ENCODE measurements at places on chromosomes 5 and 9.

GRCh38 chr9:136110082-136111061 lies 8.3 kb downstream of the TMEM250 start:
- no peak for DNase-seq

DNA sequence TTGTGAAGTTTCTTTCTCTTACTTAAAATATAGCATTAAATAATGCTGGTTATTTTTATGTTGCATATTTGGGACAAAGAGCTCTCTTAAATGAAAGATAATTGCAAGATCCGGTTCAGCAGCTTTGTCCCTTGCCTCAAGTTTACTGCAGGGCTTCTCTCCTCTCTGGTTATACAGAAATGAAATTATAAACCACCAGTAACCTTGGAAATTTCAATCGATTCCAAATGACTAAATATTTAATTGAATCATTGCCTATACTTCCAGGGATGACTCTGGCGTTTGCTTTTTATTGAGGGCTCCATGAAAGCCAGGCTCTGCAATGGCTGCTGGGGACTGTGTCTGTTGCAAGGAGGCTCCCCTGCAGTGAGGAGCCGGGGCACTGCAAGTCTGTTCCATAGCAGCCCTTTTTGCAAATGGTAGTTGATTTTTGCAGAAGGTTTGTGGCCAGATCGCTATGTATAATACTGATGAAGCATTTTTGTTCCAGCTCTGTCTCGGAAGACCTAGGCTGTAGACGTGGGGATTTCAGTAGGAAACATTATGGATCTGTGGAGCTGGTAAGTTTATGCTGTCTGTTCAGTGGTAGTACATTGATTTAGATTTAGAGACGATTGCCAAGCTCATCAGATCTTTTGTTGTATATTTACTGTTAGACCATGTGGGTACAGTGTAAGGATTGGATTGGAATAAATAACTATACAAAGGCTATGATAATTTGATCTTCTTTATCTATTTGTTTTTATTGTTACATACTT lies at the start of gene GARNL3:
Gene GARNL3, plus strand, starts transcription at position 313 of the 758 bp plus-strand sequence. Its CDS starts 104 bp downstream, at position 417.
- DNase-seq, result no peak

DNA sequence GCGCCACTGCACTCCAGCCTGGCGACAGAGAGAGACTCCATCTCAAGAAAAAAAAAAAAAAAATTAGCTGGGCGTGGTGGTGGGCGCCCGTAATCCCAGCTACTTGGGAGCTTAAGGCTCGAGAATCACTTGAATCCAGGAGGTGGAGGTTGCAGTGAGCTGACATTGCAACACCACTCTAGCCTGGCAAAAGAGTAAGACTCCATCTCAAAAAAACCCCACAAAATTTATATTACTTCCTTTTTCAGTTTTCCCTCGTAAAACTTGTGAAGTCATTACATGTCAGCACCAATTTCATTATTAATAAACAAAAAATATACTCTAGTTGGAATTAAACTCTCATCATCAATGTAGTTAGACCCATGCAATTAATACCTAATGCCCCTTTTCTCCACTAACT lies 43.9 kb downstream of the SHLD3 start:
- no peak for DNase-seq

GRCh38 chr9:123305879-123306278 lies 37.5 kb upstream of the STRBP start:
- DNase-seq, result no peak

DNA sequence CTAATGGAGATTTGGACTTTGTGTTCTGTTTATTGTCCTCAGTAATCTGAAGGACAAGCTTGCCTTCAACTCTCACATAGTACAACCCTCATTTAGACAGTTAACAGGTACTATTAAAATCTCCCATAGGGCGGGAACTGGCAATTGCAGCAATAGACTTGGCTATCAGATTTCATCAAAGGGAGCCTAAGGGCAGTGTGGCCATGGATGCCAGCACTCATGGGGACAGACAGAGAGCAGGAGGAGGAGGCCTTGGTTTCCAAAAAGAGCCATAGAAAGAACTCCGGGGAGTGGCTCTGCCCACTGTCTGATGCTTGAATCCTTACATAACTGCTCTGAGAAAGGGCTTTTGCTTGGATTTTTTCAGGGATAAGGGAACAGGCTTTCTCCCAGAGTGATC lies 6.8 kb downstream of the SLC36A1 start:
- no peak for DNase-seq

- no peak for DNase-seq
Observed at GRCh38 chr5:138752341-138752950, 779 bp upstream of the CTNNA1 start.

DNA sequence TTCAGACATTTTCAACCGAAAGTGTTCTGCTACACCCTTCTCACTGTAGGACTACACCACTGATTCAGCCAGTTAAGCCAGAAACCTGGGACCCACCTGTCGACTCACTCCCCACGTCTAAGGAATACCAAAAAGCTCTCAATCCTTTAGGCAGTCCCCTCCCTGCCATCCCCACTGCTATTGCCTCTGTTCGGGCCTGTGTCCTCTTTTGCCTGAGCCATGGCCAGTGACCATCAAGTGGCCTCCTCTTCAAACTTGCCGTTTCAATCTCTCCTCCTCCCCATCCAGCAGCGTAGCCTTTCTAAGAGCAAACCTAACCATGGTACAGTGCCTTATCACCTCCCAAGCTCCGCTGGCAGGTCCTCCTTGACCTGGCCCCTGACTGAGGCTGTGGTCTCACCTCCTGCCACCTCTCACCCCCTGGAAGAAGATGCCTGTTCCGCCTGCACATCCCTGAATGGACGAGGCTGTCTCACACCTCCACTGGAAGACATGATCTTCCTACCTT lies 64.1 kb downstream of the GALNT12 start:
- DNase-seq, result no peak

DNA sequence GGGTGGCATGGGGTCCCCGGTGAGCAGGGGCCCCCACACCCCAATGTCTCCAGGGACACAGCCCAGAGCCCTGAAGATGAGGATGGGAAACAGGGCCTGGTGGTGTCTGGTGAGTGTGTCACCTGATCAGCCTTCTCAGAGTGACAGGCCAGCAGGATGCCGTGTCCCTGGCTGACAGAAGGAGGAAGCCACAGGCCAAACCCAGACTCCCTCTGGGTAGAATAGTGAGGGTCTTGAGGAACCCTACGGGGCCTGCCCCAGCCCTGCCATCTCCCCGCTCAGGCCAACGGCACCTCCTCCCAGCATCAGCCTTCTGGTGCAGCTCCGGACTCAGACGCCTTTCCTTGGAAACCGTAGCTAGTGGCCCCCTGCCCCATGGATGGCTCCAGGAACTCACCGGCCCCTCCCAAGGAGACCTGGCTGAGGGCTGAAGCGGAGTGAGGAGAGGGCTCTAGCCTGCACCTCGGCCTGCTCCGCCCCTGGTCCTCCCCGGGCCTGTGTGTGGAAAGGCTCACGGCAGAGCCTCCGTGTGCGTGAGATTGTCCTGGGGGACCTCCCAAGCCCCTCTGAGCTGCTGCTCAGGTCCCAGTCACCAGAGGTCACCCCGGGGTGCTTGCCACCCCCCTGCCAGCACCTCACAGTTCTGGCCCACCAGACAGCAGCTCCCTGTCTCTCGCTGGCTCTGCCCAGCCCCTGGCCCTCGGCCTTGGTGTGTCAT lies 6.0 kb downstream of the RALGDS start:
- DNase-seq, result no peak

- no peak for DNase-seq
Observed at GRCh38 chr5:135312255-135312935, 86.6 kb downstream of the MACROH2A1 start.

GRCh38 chr5:149049371-149049781 lies 13.5 kb downstream of the SH3TC2 start:
- no peak for DNase-seq

DNA sequence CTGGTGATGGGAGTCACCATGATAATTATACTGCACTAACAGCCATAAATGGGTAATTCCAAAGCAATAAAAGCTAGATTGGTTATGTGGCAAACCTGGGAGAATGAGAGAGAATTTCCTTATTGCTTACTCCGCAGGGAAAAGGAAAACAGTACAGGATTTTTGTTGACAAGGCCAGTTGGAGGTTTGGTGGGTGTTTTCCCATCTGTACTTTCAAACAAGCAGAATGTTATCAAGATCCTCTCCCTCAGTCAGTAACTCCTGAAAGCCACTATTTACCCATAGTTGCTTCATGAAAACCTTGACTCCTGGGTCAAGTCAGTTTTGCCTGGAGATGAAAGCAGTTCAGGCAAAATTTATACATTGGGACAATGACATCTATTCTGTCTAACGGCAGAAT lies 26.4 kb downstream of the IL9 start:
- DNase-seq, result no peak
